ENCODE measurements at places on chromosomes 4 and X.

GRCh38 chr4:95889662-95890061 is 49.8 kb downstream of the PDHA2 start:
- DNase-seq: no peak

- DNase-seq: no peak
Measured at GRCh38 chrX:113353134-113353533, 512.5 kb upstream of the AMOT start.

GRCh38 chrX:11040996-11041395 is 70.1 kb upstream of the HCCS start:
- no peak for DNase-seq

GRCh38 chr4:113674251-113674650 is 87.3 kb downstream of the CAMK2D start:
- DNase-seq: no peak

GRCh38 chr4:179747218-179747910 is 2305.1 kb upstream of the AGA start:
- no peak for DNase-seq

DNA sequence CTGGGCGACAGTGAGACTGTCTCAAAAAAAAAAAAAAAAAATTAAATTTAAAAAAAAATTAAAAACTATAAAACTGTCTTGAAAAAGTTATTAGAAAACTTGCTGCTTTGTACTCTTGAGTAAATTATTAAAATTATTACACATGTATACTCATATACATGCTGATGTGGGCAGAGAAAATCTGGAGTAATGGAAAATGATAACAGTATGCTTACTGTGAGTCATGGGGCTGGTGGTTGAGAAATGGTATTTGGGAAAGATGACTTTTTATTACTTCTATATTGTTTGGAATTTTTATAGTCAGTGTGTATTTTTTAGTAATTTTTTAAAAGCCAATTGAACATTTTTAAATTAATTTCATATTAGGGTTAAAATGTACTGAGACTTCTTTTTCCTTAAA is 7.5 kb downstream of the YY2 start:
- DNase-seq: no peak

GRCh38 chr4:140109737-140110136 is 44.2 kb downstream of the MAML3 start:
- DNase-seq: no peak

DNA sequence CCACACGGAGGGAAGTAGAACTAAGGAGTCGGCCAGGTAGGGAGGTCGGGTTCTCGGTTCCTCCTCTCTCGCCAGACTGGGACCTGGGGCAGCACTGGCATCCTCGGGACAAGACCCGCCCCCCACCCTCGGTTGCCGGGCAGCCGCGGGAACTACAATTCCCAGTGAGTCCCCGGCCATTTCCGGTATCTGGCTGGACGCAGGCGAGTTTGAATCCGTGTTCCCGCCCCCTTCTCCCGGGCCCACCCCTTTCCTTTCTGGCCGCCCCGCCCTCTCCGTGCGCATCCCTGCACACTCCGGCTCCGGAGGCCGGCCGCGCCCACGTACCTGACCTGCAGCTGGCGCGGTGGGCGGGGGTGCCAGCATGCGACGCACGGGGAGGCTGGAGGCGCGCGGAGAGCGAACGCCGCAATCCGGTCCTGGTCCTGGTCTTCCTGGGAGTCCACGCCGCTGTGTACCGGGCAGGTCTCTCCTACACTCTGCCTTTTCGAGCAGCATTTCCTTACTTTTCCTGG is 10.2 kb upstream of the DLG3 start:
- DNase-seq: peak; percentile 19

DNA sequence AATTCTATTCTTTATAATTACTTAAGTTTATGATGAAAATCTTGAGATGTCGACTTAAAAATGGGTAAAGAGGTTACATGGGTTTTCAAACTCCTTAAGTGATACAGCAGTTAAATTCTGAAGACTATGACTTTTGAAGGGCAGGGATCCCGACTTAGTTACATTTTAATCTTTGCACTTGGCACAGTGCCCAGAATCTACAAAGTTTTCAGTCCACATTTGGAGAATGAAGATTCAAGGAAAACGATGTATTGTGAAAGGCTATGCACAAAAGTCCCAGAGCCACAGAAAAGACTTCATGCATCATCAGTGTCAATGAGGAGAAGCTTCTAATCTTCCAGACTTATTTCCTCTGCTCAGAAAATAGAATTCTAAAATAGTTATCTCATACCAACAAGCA is 36.3 kb upstream of the GRPR start:
- DNase-seq: no peak

DNA sequence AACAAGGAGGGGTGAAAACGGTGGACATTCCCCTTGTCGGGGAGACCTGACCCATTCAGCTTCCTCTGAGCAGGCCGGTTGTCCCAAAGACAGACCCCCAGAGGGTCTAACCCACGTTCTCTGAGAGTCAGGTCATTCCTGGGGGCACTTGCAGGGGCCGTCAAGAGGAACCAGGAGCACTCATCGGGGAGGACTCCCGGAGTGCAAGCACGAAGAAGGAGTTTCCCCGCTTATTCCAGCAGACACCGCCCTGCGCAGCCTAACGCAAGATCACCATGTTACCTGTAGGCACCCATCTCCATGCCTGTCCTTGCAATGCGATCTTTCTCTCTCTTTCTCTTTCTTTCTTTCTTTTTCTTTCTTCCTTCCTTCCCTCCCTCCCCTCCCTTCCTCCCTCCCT is 154.2 kb downstream of the SHOX start:
- DNase-seq: no peak

DNA sequence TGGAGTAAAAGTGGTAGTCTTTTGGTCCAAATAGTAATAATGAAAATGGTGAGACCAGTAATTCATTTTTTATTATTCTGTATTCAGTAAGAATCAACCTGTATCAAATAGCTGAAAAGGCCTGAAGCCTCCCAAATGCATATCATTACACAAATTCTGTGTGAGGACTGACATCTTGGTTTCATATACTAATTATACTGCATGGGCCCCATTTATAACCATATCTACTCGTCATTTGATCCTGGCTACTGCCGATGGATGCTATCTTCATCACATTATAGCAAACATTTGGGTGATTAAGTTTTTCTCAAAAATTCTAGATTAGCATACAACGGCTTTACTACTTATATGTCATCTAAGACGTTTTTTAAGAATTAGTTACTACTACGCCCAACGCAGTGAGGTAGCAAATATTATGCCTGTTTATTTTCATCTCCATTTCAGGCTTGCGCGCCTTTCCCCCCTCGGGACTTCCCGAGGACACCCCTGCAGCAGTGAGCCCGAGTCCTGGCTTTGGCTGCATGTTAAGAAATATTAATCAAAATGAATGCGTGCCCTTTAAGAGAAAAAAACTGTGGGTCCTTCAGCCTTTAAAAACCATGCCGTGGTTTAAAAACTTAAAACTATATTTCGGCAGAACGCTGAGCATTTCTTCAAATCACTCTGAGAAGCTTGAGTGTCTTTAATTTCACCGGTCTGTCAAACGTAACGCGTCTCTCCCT is 814 bp upstream of the MMAA start:
- DNase-seq: no peak

GRCh38 chrX:24133312-24133711 is 16.2 kb upstream of the ZFX start:
- no peak for DNase-seq

DNA sequence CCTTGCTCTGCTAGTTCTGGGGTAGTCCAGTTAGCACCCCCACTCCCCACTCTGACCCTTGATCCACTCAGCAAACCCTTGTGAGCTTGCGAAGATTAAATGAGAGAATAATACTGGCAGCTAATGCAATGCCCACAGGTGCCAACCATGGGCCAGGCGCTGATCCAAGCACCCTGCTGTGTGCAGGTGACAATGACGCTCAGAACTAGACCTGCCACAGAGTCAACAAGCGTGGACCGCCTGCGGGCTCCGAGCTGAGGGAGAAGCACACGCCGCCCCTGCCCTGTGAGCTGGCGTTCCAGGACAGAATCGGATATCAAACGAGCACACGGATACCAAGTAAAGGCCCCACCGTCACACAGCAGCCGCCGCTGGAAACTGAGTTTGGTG is 129.2 kb downstream of the FAM53A start:
- DNase-seq: no peak

Measured in T-cell (primary cell).